Kasumi-1 (cell line): ENCODE measurements at places on chromosomes 4 and X.
A peak's percentile ranks its signal among the peaks of the same experiment; 100 is the strongest.

GRCh38 chrX:66654411-66654810, 15.5 kb upstream of the EDA2R start:
- no peak for DNase-seq

- DNase-seq = no peak
Measured at GRCh38 chrX:27917713-27918500, 63.3 kb downstream of the DCAF8L1 start.

DNA sequence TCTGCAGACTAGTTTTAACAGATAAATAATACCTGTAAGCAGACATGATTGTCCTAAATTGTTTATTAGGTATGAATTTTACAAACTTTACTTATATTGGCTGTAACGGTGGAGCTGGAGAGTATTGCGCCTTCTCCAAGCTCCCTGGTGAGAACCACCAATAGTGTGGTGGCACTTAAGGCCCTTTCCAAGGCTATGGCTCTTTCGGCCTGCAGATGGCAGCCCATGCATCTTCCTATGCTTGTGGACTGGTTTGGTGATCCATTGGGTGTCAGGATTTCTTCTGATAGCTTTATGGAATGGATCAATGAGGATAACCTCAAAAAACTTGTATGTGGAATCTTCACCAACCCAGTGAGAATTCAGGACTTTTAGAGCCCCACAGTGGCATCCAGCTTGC, 7.8 kb downstream of the LARP1B start:
- peak; percentile 40 for DNase-seq

DNA sequence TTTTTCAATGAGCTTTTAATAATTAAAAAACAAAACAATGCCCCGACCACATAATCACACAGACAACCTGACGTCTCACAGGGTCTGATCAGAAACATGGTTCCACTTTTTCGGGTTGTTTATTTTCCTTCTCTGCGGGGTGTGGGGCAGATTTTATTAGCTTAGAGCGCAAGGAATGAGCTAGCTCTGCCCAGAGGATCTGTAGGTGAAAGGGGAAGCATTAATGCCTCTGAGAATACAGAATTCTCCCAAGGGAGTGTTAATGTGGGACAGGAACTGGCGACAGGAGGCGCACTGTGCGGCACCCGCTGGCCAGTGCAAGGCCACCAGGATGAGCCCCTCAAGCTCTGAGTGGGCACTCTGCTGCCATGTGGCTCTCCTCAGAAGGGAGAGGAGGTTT, 181.5 kb downstream of the TSPAN5 start:
- no peak for DNase-seq

GRCh38 chr4:54063737-54064316, 578 bp downstream of the CHIC2 start:
- peak; percentile 72 for DNase-seq

DNA sequence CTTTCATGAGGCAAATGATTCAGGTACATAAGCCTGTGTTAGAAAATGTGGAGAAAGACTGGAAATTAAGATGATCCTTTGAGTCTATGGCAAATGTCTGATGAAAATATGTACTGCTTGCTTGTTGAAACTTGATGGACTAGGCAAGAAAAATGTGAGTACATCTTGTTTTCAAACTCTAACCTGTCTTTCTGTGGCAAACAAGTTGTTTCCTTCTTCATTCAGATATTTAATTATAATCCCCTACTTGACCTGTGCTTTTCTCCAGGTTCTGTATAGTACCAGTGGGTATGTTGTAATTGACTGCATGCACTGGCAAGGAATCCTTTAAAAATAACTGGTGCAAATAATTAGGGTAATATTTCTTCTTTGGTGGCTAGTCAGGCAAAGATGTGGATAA, 136.7 kb downstream of the ARHGAP24 start:
- no peak for DNase-seq

DNA sequence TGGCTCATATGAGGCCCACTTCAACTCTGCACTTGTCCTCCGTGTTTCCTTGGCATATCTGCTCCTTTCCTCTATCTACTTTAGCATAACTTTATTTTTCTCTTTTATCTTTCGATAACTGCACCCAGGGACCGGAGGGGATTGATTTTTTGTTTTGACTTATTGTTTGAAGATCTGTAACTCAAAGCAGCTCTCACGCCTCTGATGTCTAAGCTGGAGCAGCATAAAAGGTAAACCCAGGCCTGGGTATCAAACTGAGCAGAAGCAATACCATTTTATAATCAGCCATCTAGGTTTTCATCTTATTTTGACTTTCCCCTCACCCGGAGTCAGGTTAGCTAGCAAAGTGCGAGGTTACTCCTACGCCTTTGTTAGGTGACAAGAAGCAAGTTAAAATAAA, 28.4 kb downstream of the LEF1 start:
- no peak for DNase-seq

GRCh38 chr4:73815145-73815544, 21.3 kb upstream of the CXCL6 start:
- DNase-seq = peak; percentile 47

- peak; percentile 94 for DNase-seq
Measured at GRCh38 chr4:182925298-182925757, 8.1 kb upstream of the DCTD start.

GRCh38 chr4:56686537-56687231, 5.6 kb upstream of the HOPX start:
- DNase-seq = no peak

DNA sequence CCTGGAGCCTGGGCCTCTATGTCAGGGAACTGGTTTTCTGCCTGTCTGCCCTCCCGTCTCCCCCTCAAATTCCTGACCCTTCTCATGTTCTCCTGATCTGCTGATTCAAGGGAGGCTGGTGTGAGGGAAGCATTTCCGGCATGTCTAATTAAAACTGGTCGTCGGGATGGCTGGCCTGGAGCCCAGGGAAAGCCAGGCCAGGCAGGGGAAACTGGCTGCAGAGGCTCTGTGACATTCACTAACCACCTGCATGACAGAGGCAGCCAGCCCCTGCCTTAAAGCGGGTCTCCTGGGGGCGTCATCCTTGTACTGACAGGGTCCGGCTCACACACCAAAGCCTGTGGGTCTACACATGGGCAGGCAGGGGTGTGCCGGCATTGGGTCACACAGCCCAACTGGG, 35.2 kb downstream of the ABLIM2 start:
- no peak for DNase-seq

DNA sequence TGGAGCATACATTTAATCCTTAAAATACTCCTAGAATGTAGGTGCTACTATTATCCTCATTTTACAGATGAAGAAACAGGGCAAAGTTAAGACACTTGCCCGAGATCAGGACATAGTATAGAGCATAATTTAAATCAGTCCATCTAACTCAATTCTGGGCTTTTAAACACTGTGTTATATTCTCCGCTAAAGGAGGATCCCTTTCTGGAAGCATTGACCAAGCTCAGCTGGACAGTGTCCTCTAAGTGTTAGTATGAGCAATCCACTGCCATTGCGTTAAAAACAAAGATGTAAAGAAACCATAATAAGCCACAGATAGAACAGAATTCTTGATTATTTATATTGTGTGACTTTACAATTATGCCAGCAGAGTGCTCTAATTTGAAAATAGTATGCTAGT, 207.0 kb downstream of the ARHGAP24 start:
- DNase-seq = no peak

DNA sequence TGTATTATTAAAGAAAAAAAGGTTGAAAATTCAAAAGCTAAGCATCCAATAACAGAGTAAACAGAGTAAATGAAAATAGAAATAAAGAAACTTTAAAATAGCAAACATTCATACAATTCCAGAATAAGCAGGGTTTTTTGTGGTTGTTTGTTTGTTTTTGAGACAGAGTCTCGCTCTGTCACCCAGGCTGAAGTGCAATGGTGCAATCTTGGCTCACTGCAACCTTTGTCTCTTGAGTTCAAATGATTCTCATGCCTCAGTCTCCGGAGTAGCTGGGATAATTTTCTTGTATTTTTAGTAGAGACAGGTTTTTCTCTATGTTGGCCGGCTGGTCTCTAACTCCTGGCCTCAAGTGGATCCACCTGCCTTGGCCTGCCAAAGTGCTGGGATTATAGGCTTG, 6.6 kb upstream of the THOC2 start:
- no peak for DNase-seq

GRCh38 chrX:77434962-77435361, 12.2 kb upstream of the FGF16 start:
- no peak for DNase-seq

- DNase-seq = no peak
Measured at GRCh38 chr4:113828702-113829101, 67.2 kb upstream of the CAMK2D start.

- DNase-seq = no peak
Measured at GRCh38 chrX:24464498-24464835, 619 bp upstream of the PDK3 start.

- DNase-seq = no peak
Measured at GRCh38 chr4:140604544-140604943, 35.8 kb upstream of the UCP1 start.

DNA sequence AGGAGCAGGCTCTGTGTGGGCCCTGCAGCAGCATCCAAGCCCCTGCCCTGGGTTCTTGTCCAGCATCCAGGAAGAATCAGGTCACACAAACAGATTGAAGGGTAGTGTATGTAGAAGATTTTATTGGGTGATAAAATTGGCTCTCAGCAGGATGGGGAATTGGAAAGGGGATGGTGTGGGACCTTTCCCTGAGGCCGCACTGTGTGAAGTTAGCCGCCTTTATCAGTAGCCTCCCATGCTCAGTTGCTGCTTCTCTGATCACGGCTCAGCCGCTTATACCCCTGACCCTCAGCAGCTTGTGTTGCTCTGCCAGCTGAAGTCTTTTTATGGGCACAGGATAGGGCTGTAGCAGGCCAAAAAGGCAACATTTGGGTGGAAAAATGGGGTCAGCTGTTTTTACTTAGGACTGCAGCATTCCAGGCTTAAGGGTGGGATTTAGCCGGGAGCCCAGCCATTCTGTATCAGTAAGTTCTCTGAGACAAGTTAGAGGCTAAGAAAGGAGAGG, 35.2 kb upstream of the CCNG2 start:
- DNase-seq = no peak

GRCh38 chr4:26791346-26791745, 69.3 kb upstream of the STIM2 start:
- no peak for DNase-seq

- DNase-seq = no peak
Measured at GRCh38 chr4:103244251-103244650, 46.1 kb upstream of the CENPE start.

DNA sequence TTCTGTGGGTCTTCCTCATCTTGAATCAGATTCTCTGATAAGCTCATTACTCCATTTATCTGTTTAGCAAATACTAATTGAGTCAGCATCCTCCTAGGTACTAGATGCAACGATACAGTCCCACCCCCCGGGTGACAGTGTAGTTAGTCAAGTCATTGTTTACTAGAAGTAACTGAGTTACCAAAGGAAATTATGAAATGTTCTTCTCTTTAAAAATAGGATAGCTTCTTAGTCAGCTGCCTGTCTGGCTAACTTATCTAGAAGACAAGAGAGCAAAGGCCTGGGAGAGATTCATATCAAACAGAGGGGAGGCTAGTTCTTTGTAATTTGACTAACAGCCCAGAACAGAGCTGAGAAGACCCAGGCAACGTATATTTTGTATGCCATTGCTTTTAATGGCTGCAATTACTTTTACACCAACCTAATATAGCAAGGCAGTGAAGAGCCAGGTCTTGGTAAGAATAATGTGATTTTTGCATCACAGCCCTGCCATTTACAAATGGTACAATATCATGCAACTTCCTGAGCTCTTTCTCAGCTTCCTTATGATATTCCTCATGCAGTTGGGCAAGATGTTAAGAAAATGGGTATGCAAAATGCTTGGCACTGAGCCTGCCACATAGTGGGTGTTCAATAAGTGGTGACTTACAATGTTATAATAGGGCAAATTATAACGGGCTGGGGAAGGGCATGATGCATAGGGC, 149.9 kb downstream of the CHIC2 start:
- peak; percentile 52 for DNase-seq

- DNase-seq = no peak
Measured at GRCh38 chr4:148373093-148373492, 69.1 kb downstream of the NR3C2 start.

DNA sequence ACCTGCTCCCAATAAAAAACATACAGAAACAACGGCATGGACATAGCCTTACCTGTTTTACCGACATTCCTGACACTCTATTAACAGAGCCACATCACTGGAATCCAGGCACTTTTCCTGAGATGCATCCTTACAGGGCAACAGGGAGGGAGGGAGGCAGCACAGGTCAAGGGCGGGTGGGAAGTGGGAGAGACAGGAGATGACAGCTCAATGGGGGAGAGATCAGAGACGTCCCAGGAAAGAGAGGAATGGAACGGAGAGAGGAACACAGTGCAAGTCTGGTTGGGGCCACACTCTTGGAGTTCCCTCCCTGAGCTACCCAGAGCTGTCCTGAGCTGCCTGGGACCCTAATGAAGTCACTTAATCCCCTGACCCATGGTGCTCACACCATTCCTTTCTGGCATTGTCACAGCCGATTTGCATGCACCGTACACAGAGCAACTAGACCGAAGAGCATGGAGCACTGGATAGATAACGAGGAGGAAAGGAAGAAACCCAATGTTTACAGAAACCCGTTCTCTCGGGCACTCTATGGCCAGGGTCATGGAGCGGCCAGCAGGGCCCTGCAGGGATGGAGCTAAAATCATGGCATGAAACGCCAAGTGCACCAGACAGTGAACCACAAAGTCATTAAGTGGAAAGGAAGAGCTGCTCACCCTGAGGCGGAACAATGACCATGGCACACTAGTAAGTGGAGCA, 93.1 kb downstream of the NSUN7 start:
- DNase-seq = no peak

DNA sequence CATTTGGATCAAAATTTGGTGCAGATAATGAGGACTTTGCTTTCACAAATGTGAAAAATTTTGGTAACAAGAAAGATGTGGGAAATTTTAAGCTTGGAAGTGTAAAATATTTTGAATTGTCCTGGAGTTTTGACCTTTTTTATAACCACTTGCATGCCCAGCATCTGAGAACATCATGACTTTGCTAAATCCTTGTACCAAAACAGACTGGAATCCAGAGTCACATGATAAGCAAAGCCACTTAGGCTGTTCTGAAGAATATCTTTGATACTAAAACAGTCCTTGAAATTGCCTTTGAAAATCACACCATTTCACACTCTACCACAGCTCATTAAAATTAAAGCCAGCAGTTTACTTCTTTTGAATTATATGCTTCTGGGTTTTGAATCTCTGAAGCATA, 2.5 kb upstream of the PPM1K start:
- DNase-seq = no peak
